ENCODE measurements at places on chromosomes 13 and 19.

- peak; percentile 75 for DNase-seq
These were observed at the start of gene SSBP4 for GRCh38 chr19:18419195-18419698. Gene SSBP4, plus strand, starts transcription at chr19:18419398. Its CDS starts 251 bp downstream, at chr19:18419649.

GRCh38 chr19:3250675-3251074, 26.2 kb downstream of the CELF5 start:
- DNase-seq = peak; percentile 4

DNA sequence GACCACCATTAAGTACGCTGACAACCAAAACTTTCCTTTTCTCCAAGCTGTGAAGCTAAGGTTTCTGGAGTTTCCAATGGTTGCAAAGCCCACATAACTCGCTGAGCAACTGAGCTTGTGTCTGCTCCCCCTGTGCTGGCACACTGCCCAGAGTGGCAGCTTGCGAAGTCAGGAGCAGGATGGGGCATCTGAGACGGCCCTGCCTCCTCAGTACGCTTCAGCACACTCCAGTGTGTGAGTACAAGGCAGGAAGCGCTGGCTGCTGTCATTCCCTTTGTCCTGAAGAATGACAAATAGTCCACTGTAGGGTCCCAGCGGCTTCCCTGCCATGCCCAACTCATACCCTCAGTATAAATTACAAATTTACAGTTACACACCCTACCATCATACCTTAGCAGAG, 51.5 kb downstream of the SKA3 start:
- DNase-seq = no peak

- DNase-seq = no peak
These were observed 99.5 kb upstream of the SPATA13 start for GRCh38 chr13:24060993-24061392.

DNA sequence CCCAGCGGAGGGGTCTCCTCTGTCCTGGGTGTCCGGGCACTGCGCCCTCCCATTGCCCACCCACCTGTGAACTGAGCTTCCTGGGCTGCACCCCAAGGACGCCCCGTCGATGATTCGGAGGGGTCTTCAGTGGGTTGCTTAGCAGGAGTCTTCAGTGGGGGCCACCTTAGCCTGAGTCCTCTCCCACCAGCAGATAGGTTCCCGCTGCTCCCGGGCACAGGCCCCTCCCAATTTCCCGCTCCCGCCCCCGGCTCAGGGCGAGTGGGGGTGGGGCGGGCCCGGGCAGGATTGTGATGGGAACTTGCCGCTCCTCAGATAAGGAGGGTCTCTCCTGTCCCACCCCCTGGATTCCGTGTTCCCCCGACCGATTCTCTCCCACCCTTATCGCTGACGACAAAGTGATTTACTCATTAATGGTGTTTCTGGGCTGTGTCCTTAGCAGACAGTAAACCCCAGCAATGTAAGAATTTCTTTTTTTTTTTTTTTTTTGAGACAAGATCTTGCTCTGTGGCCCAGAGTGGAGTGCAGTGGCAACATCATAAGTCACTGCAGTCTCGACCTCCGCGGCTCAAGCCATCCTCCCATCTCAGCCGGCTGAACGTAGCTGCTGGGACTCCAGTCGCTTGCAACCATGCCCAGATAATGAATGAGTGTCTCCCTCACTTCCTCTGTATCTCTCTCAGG, 655 bp upstream of the S1PR5 start:
- DNase-seq = no peak

GRCh38 chr13:84430446-84430845, 548.2 kb upstream of the SLITRK1 start:
- DNase-seq = no peak

GRCh38 chr13:87131611-87132010, 539.6 kb upstream of the SLITRK5 start:
- DNase-seq = no peak

- no peak for DNase-seq
These were observed 72.9 kb downstream of the ARHGEF7 start for GRCh38 chr13:111187960-111188541.

GRCh38 chr13:79237981-79238380, 168.1 kb downstream of the RBM26 start:
- no peak for DNase-seq

- no peak for DNase-seq
These were observed 46.0 kb upstream of the STK24 start for GRCh38 chr13:98622931-98623331.

DNA sequence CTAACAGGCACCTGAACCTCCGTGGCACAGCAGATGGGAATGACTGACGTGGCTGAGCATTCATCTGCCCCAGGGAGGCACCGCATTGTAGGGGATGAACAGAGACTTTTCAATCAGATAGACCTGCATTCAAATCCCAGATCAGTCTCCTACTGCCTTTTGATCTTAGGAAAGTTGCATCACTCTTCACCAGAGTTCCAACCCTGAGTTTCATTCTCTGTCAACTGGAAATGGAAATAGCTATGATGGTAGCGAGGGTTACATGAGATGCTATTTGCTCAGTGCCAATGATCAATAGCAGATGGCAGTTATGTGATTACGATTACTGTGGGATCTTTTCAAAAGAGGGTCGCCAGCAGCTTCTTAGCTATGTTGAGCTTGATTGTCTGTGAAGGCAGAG, 189.3 kb upstream of the RFC3 start:
- DNase-seq = no peak

DNA sequence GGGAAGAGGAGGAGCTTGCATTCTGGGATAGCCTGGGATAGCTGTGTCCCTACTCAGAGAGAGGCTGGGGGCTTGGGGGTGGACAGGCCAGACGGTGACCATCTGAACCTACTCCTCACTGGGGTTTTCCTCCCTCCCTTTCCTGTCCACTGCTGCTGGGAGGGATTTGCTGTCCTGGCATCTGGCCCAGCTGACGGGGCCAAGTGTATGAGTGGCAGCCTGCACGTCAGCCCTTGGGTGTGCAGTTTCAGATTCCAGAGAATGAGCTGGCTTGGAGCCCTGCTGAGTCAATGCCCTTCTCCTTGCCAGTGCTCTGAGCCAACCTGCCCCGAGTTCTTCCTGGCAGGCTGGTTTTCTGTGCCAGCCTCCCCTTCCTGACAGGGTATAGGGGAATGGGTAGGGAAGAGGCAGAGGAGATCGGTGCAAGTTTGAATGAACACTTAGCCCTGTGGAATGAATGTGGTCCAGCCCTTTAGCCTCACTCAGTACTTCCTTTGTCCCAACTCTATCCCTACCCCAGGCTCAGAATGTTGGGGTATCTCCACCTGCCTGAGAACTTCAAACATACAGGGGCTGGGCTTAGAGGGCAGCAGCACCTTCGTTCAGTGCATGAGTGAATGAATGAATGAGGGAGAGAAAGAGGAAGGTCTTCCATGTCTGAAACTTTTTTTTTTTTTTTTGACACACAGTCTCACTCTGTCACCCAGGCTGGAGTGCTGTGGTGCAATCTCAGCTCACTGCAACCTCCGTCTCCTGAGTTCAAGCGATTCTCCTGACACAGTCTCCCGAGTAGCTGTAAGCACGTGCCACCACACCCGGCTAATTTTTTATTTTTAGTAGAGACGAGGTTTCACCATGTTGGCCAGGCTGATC, 1.8 kb upstream of the ANGPTL4 start:
- no peak for DNase-seq

DNA sequence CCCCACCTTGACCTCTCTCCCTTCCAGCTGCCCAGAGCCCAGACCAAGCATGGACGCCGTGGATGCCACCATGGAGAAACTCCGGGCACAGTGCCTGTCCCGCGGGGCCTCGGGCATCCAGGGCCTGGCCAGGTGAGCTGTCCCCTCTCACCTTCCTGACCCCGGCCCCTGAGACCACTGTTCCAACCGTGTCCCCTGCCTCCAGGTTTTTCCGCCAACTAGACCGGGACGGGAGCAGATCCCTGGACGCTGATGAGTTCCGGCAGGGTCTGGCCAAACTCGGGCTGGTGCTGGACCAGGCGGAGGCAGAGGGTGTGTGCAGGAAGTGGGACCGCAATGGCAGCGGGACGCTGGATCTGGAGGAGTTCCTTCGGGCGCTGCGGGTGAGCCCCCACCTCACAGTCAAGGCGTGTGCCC, 312 bp downstream of the CAPS start:
- DNase-seq = no peak

GRCh38 chr13:112487127-112487517, 100.8 kb downstream of the TUBGCP3 start:
- no peak for DNase-seq

GRCh38 chr13:33119022-33119781, 103.0 kb downstream of the KL start:
- no peak for DNase-seq

DNA sequence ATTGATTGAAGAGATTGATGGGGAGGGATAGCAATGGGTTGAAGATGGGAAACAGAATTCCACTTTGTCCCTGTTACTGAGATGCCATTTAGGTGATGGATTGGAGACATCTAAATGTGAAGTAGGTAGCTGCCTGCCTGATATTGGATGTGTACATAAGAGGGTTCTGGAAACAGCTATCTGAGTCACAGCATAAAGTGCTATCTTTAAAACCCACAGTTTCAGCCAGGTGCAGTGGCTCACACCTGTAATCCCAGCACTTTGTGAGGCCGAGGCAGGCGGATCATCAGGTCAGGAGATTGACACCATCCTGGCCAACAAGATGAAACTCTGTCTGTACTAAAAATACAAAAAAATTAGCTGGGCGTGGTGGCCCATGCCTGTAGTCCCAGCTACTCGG, 72.6 kb downstream of the DNAJC3 start:
- DNase-seq = no peak

- DNase-seq = no peak
These were observed 24.0 kb downstream of the ZNF564 start for GRCh38 chr19:12527034-12527836.

DNA sequence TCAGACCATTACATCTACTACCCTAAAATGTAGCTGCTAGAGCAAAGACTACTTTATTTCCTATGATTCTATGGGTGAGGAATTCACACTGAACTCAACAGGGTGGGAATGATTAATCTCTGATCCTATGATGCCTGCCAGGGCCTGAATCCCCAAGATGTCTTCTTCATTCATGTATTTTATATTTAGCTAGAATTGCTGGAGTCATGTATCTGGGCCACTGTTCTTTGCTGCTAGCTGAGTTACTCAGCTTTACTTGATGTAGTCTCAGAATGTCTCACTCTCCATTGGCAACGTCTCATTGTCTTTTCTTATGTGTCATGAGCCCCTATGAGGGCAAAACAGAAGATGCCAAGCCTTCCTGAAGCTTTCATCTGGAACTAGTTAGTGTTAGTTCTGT, 21.1 kb downstream of the ZNF582 start:
- no peak for DNase-seq

- peak; percentile 14 for DNase-seq
These were observed 23.1 kb upstream of the EIF3G start for GRCh38 chr19:10142701-10143375.
